ENCODE measurements at places on chromosomes 16 and 17.

DNA sequence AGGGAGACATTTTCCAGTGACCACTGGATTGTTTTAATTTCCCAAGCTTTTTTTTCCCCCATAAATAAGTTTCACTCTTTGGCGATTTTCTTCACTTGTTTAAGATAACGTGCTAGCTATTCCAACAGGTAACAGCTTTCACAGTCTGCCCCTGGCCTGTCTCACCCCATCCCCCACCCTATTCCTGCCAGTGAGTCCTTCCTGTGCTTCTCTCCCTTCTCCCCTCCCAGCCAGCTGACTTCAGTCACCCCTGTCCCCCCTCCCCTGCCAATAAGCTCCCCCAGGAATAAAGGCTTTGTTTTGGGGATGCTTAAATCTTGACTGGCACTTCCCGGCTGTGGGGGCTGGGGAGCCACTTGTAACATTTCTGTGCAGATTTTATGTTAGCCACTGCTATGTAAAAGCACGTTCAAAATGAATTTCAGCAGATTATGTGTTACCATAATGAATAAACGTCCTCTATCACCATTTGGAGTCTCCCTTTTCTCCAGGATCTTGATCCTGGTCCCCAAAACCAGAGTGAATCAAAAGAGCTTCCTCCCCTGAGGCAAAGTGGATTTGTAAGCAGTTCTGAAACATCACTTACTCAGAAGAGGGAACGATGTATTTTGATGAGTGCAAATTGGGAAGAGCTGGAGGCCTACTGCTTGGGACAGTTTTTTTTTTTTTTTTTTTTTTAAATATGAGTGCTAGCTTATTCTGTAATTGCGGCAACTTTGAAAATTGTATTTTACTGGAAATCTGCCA is 58.2 kb downstream of the IGF2BP1 start:
- no peak for DNase-seq

DNA sequence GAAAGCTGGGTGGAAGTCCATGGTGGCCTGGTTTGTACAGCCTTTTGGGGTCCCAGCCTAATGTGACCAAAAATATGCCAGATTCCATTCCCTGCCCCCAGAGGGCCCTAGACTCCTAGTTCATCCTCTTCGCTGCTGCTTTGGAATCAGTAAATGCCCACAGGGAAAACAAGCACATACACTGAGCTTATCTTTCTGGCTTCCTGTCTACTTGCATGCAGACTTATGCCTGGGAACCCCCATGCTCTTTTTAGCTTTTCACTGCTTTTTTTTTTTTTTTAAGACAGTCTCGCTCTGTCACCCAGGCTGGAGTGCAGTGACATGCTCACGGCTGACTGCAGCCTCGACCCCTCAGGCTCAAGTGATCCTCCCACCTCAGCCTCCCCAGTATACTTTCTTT is 6.2 kb upstream of the CD300LG start:
- peak; percentile 11 for DNase-seq

- DNase-seq, result no peak
Measured at GRCh38 chr17:8038954-8039610, at the start of gene ALOX15B. TSS of gene ALOX15B (plus strand) at chr17:8039059. CDS start at chr17:8039156, 97 bp downstream.

DNA sequence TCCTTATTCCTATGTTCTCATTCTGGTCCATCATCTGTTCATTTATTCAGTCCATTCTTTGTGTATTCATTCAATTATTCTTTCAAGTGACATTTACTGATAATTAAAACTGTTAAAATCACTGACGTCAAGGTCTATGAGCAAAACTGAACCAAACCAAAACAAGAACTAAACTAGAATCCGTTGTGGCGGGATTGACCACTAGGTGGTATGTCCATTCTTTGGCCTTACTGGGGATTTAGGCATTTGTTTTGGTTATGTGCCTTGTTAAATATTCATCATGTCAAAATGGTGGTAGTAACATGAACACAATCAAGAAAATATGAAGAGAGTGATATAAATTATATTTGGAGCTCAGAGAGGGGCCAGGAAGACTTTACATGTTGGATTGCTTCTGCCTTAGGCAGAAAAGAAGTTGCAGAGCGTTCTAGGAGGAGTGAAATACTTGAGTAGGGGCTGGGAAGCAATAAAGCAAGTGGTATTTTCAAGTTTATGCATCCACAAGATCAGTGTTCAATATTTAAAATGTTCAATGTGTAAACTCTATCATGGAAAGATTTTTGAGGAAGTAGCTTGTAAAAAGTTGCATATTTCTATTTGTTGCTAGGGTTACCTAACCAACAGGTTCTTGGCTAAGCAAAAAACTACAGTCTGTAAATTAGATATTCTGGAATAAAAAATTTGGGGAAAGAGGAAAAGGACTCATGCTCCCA is 129.0 kb downstream of the CDH13 start:
- DNase-seq, result no peak

- no peak for DNase-seq
Measured at GRCh38 chr17:17026163-17026562, 16.1 kb upstream of the MPRIP start.

GRCh38 chr17:79171188-79171587 is 96.6 kb downstream of the ENGASE start:
- no peak for DNase-seq

DNA sequence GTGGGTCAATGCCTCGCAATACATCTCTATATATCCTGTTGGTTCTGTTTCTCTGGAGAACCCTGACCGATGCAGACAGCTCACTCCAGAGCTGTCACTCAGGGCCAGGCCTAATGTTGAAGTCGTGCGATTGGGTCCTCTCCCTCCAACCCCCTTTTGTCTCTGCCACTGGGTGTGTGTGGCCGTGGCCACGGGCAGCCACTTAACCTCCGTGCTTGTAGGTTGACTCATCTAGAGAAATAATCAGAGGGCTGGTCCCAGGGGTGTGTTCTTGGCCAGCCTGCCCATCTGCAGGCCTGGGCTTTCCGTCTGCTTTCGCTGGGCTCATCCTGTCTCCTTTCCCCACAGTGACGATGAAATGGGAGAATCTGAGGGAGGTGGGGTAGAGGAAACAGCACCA is 7.4 kb downstream of the ADAD2 start:
- peak; percentile 43 for DNase-seq

- peak; percentile 55 for DNase-seq
Measured at GRCh38 chr17:386141-386876, 33.7 kb upstream of the RPH3AL start.

GRCh38 chr17:44071772-44072171 is 1.2 kb downstream of the G6PC3 start:
- no peak for DNase-seq

GRCh38 chr16:2692251-2692947 is 10.1 kb downstream of the KCTD5 start:
- DNase-seq, result no peak

GRCh38 chr17:4476017-4476416 is 22.7 kb upstream of the SPNS2 start:
- DNase-seq, result no peak

DNA sequence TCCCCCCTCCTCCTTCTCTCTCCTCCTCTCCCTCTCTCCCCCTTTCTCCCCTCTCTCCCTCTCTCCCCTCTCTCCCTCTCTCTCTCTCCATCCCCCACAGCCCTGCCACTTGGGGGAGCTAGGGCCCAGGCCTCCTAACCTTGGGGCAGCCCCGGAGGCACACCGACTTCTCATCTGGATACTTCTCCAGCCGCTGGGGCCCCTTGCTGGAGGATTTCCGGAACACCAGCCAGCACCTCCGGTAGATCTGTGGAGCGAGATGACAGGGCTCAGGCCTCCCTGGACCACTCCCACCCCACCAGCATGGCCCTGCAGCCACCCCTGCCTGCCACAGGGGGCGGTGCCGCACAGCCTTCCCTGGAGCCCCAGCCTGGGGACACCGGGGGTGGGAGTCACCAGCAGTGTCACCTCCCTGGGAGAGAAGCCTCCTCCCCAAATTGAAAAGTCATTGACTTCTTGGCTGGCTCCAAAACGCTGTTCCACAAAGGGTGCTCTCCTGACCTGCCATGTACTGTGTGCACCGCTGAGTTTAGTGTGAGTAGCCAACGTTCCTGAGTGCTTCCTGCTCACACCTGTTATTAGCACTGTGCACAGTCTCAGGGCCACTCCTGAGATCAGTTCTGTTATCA is 10.5 kb downstream of the DOK4 start:
- peak; percentile 90 for DNase-seq

DNA sequence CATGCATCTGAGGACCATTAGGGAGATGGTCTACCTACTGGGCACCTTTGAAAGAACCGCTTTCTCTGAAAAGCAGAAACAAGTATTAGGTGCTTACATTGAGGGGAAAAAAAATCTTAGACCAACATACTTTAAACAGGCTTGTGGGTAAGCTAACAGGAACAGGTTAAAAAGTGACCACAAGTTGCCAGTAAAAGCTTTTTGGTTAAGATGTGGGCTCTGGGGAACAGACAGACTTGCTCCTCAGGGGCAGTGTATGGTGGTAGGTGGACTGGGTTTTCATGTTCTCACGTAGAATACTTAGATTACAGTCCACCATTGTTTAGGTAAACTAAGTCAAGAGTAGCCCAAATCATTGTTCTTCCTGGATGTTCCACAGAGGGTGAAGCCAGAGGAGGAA is 41.2 kb downstream of the REXO5 start:
- peak; percentile 30 for DNase-seq

DNA sequence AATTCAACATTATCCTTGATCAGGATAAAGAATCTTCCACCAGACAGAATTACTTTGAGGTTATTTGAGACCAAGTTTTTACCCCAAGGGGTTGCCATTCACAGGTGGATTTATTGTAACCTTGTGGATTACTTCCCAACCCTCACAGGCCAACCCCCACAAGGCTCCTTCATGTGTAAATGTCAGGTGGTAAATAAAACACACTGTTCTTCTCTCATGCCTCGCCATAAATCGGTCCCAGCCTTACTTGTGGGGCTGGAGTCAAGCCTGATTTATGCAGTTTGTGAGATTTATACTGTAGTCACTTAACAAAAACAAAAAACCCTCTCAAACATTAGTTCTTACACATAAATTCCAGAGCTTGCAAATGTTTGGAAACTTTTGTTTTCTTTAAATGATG is 98.6 kb upstream of the IRX3 start:
- no peak for DNase-seq

DNA sequence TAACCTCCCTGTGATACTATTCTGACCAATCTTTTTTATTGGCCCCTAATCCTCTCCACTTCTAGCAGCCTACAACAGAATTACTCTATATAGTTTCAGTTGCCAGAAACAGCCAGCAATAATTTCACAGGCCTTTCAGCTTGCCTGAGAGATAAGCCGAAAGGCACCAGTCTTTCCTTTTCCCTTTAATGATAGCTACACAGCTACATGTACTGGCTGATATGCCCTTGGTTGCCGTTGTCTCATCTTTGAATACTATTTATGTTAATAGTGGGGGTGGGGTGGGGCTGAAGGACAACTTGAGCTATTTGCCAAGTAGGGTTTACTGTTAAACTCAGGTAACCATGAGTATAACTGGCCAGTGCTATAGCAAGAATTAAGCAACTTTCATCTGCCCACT is 35.8 kb upstream of the RASL10B start:
- DNase-seq, result no peak
